MCF 10A (cell line): ENCODE measurements at places on chromosomes 7 and 10. TPM values are rescaled to one million over a fixed set of nuclear protein-coding genes. Genes with fewer than 3 reads are reported as not detected.

Gene C7orf57
- 0.37 and 0.52 TPM in 2 replicates for total RNA-seq

Gene FBXL13
- total RNA-seq = 0.35 and 0.74 TPM in 2 replicates

Gene ACBD7
- total RNA-seq = 0.54 and 0.63 TPM in 2 replicates

Gene TAF3
- 9.3 and 9.9 TPM in 2 replicates for total RNA-seq

Gene RAB19
- total RNA-seq = not detected in 2 replicates

Gene SRRM3
- 0.70 and 0.71 TPM in 2 replicates for total RNA-seq

Gene MXI1
- total RNA-seq = 16.9 and 19.5 TPM in 2 replicates

Gene UCN3
- not detected in 2 replicates for total RNA-seq

Gene TRIM73
- total RNA-seq = 1.8 and 3.7 TPM in 2 replicates

Gene FAM25G
- total RNA-seq = not detected in 2 replicates

Gene CCDC3
- total RNA-seq = 0.10 TPM in 1 of 2 replicates, not detected in the other

DNA sequence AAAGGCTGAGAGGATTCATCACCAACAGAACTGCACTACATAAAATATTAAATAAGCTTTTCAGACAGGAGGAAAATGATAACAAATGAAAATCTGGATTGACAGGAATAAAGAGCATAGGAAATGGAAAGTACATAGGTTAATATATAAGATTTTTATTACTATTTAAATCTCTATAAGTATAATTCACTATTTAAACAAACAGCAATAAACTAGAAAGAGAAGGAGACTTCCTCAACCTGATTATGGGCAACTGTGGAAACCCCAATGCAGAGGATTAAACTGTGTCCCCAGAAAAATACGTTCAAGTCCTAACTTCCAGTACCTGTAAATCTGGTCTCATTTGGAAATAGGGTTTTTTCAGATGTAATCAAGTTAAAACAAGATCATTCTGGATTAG lies 14.8 kb upstream of the ASL start:
- H3K27me3 ChIP-seq = no peaks in the 10 kb centered on the region
- H3K27ac ChIP-seq = no peak overlapping the region
- H3K4me1 ChIP-seq = peaks cover 4% of the 10 kb centered on the region
- DNase-seq = no peak
- H3K36me3 ChIP-seq = no peaks in the 10 kb centered on the region

DNA sequence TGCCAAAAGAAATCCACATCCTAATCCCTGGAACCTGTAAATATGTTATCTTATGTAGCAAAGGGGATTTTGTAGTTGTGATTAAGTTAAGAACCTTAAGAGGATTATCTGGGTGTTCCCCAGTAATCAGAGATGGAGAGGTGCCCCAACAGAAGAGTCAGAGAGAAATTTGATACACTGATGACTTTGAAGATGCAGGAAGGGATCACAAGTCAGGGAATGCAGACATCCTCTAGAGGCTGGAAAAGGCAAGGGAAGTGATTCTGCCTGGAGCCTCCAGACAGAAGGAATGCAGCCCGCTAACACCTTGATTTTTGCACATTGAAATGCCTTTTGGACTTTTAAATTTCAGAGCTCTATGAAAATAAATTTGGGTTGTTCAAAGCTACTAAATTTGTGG lies 531.7 kb downstream of the DNAJB9 start:
- H3K36me3 ChIP-seq = no peaks in the 10 kb centered on the region
- DNase-seq = no peak
- no peaks in the 10 kb centered on the region for H3K4me1 ChIP-seq
- no peak overlapping the region for H3K4me3 ChIP-seq
- no peak overlapping the region for H3K27ac ChIP-seq

DNA sequence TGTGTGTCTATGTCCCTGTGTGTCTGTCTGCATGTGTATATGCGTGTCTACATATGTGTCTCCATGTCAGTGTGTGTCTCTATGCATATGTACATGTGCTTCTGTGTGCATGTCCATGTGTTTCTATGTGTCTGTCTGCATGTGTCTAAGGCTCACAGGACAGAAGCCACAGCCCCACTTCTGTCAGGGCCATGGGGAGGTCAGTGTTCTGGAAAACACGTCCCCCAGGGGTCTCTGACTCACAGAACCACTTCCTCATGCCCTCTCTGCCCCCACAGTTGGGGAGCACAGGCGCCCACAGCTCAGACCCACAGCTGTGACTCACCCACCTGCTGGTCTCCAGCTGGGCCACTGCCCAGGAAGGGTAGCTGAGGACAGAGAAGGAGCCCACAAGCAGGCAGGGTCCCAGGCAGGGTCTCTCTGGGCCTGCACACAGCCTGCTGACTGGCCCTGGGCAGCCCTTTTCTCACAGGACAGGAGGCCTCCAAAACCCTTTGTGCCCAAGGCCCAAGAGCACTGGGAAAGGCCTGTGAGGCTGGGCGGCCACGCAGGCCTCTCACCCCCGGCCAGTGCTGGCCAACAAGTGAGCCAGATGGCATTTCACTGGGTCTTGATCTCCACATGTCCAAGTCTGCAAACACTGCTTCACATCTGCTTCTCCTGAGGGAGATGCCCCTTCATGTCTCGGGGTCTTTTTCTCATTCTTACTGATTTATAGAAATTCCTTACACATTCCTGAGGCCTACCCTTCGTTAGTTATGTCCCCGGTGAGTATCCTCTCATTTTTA lies 102.9 kb upstream of the FAM20C start:
- no peaks in the 10 kb centered on the region for H3K27me3 ChIP-seq
- H3K27ac ChIP-seq = peak overlapping the region; percentile 68
- peak overlapping the region; percentile 34 for H3K4me3 ChIP-seq
- H3K4me1 ChIP-seq = peaks cover 38% of the 10 kb centered on the region

GRCh38 chr7:84688671-84689070 lies 494.1 kb upstream of the SEMA3A start:
- no peaks in the 10 kb centered on the region for H3K27me3 ChIP-seq
- no peak overlapping the region for H3K4me3 ChIP-seq
- H3K4me1 ChIP-seq = peaks cover 13% of the 10 kb centered on the region

DNA sequence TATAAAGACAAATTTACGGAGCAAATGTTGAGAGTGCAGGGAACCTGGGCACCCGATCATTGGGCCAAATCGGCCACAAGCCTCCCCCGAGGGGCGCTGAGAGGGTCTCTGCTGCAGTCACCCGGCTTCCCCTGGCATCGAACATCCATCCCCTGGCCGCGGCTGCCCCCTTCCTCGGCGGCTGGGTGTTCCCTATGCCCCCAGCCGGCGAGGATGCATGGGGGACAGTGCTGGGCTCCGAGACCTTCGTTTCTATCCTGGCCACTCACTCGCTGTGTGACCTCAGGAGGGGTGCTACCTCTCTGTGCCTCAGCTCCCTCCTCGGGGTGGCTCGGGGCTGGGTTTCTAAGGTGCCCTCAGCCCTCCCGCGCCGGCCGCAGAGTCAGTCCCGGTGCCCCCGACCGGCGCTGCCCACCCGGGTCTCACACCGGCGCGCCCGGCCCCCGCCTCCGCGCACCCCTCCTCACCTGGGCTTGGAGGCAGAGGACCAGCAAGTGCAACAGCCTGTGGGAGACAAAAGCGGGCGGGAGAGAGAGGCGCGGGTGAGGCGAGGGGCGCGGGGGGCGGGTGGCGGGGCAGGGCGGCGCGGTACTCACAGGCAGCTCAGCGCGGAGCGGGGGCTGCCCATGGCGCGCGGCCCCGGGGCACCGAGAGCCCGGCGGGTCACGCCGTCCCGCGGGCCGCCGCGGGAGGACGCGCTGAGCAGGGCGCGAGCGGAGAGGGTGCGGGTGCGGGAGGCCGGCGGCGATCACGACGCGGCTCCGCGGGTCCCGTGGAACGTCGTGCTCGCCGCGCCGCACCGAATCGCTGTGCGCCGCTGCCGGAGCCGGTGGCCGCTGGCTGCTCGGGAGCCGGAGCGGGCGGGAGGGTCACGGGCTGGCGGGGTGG lies at the start of gene FGF8:
Gene FGF8 (minus strand): TSS at position 842 of the 888 bp plus-strand sequence. CDS start 214 bp downstream, at position 628.
- peaks cover 21% of the 10 kb centered on the region for H3K27me3 ChIP-seq
- peaks cover 11% of the 10 kb centered on the region for H3K36me3 ChIP-seq
- peak within 1 kb of the TSS; percentile 40 for H3K4me3 ChIP-seq
- H3K27ac ChIP-seq = no peak within 1 kb of the TSS

- no peak overlapping the region for H3K27ac ChIP-seq
- DNase-seq = no peak
- no peaks in the 10 kb centered on the region for H3K4me1 ChIP-seq
- no peaks in the 10 kb centered on the region for H3K36me3 ChIP-seq
- no peaks in the 10 kb centered on the region for H3K27me3 ChIP-seq
These were observed 55.8 kb upstream of the FGFR2 start for GRCh38 chr10:121654021-121654545.

- H3K4me3 ChIP-seq = no peak overlapping the region
- H3K4me1 ChIP-seq = peaks cover 13% of the 10 kb centered on the region
These were observed 35.8 kb upstream of the ELN start for GRCh38 chr7:73992101-73992562.

GRCh38 chr10:62018131-62018911 lies 116.8 kb downstream of the ARID5B start:
- no peak overlapping the region for H3K4me3 ChIP-seq
- peaks cover 11% of the 10 kb centered on the region for H3K36me3 ChIP-seq
- no peak for DNase-seq
- no peaks in the 10 kb centered on the region for H3K27me3 ChIP-seq
- no peak overlapping the region for H3K27ac ChIP-seq

GRCh38 chr7:101077303-101078086 lies 7.8 kb upstream of the TRIM56 start:
- no peaks in the 10 kb centered on the region for H3K36me3 ChIP-seq
- no peak overlapping the region for H3K4me3 ChIP-seq
- no peak overlapping the region for H3K27ac ChIP-seq
- no peaks in the 10 kb centered on the region for H3K27me3 ChIP-seq
- DNase-seq = peak; percentile 81

GRCh38 chr7:138460649-138461607 lies 869 bp downstream of the TRIM24 start:
- H3K4me1 ChIP-seq = peaks cover 16% of the 10 kb centered on the region
- peak; percentile 46 for DNase-seq
- H3K27ac ChIP-seq = peak overlapping the region; percentile 3

GRCh38 chr7:107785926-107786325 lies 17.1 kb downstream of the SLC26A3 start:
- H3K27ac ChIP-seq = no peak overlapping the region
- peaks cover 22% of the 10 kb centered on the region for H3K27me3 ChIP-seq
- no peak for DNase-seq
- no peak overlapping the region for H3K4me3 ChIP-seq
- no peaks in the 10 kb centered on the region for H3K4me1 ChIP-seq
- H3K36me3 ChIP-seq = no peaks in the 10 kb centered on the region

DNA sequence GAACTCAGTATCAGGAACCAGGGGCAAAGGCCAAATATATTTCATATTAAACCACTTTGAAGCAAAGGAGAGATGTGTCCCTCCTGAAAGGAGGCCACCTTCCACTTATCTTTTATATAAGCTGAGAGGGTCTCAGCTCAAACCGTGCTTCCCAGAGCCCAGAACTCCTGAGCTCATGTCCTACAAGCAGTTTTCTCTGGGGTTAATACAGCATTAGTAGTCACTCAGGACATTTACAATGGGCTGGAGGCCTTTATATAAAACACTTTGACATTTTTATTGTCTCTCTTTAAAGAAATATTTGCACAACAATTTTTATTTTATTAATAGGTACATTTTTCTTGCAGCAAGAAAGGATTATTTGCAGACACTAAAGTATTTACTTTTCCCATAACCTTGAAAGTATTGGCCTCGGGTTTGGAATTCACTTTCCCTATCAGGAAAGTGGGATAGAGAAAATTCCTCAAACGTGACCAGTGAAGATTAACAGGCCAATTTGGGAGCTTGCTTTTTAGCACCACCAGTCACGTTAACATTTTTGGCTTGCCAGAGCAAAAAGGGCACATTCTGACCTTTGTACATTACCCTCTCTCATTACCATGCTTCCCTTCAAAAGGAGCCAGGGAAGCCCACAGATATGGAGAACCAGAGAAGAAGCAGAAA lies 464.9 kb upstream of the NRP1 start:
- no peak for DNase-seq
- no peaks in the 10 kb centered on the region for H3K36me3 ChIP-seq
- no peak overlapping the region for H3K4me3 ChIP-seq
- H3K27ac ChIP-seq = no peak overlapping the region

GRCh38 chr10:61390851-61391250 lies 62.3 kb downstream of the TMEM26 start:
- no peaks in the 10 kb centered on the region for H3K4me1 ChIP-seq
- H3K27me3 ChIP-seq = no peaks in the 10 kb centered on the region
- no peak for DNase-seq
- no peak overlapping the region for H3K27ac ChIP-seq
- no peaks in the 10 kb centered on the region for H3K36me3 ChIP-seq

- no peaks in the 10 kb centered on the region for H3K36me3 ChIP-seq
- no peak overlapping the region for H3K4me3 ChIP-seq
- H3K27ac ChIP-seq = no peak overlapping the region
- no peaks in the 10 kb centered on the region for H3K27me3 ChIP-seq
- H3K4me1 ChIP-seq = peaks cover 5% of the 10 kb centered on the region
These were observed 76.4 kb downstream of the PRR15 start for GRCh38 chr7:29639886-29640595.

- H3K27me3 ChIP-seq = no peaks in the 10 kb centered on the region
- no peak for DNase-seq
- H3K4me3 ChIP-seq = no peak overlapping the region
- no peak overlapping the region for H3K27ac ChIP-seq
- H3K36me3 ChIP-seq = no peaks in the 10 kb centered on the region
These were observed 376.5 kb upstream of the SORCS1 start for GRCh38 chr10:107540981-107541380.

- H3K27ac ChIP-seq = no peak overlapping the region
- no peaks in the 10 kb centered on the region for H3K27me3 ChIP-seq
- no peaks in the 10 kb centered on the region for H3K36me3 ChIP-seq
- no peak overlapping the region for H3K4me3 ChIP-seq
- DNase-seq = no peak
These were observed 114.6 kb downstream of the LRMDA start for GRCh38 chr10:75546004-75546403.
